ENCODE measurements at places on chromosomes 7 and 10.
A peak's percentile ranks its signal among the peaks of the same experiment; 100 is the strongest.

DNA sequence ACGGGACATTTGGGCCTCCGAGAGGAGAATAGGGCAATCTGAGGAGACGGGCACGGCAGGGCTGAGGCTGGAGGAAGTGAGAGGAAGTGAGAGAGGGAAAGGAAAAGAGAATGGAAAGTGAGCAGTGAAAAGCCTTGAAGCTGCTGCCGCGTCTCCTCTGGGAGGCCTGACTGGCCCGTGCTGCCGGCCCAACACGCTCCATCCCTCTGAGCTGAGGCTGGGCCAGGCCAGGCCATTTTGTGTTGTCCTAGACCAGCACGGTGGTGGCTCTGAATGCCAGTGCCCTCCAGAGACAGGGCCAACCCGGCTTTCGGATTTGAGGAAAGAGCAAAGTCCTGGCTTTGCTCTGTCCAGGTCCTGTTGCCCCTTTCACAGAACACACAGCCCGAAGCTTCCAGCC lies 361.1 kb upstream of the SHH start:
- no peak for DNase-seq

- no peak for DNase-seq
Measured at GRCh38 chr10:59079386-59080226, 96.8 kb upstream of the PHYHIPL start.

GRCh38 chr7:45873355-45873754 lies 473 bp upstream of the CCDC201 start:
- no peak for DNase-seq

GRCh38 chr7:25669961-25670841 lies 441.9 kb upstream of the NPVF start:
- no peak for DNase-seq

DNA sequence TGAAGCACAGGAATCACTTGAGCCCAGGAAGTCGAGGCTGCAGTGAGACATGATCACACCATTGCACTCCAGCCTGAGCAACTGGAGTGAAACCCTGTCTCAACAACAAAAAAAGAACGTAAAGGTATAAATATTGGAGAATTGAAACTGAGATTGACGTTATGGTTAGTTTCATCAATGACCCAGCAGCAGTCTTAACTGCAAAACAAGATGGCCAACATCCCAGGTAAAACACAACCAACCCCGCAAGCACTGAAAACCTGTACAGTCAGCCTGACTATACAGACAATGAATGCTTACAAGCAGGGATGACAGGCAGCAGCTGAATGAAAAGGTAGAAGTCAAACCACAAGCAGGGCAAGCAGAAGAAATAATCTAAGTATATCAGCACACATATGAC lies 34.7 kb downstream of the WAPL start:
- DNase-seq, result no peak

DNA sequence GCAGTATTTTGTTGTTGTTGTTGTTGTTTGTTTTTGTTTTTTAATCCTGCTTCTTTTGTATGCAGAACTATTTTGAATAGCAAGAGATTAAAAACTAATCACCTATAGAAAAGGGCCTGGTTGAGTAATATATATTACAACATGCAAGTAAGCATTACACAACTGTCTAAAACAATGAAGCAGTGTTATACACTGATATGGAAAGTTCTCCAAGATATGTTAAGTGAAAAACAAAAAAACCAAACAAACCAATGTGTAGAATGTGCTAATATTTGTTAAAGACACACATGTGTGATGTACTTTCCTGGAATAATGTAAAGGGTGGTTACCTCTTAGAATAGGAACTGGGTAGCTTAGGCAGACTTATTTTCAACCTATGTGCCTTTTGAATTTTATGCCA lies 117.4 kb downstream of the ZNF365 start:
- no peak for DNase-seq

DNA sequence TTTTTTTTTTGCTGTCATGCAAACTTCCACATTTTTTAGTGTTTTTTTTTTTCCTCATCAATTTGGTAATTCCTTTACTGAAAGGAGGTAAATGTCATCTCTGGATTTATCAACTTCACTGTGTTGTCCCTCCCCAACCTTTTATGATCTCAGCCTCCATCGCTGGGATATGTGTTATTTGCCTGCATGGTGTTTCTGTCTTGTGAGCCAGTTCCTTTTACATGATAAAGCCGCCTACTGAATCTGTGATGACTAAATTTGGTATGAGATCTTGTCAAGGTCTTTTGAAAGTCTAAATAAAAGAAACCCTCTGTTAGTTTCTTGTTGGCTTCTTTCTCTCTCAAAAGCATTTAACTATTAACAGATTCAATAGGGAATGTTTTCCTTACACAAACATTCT lies 39.3 kb downstream of the TAS2R41 start:
- no peak for DNase-seq

DNA sequence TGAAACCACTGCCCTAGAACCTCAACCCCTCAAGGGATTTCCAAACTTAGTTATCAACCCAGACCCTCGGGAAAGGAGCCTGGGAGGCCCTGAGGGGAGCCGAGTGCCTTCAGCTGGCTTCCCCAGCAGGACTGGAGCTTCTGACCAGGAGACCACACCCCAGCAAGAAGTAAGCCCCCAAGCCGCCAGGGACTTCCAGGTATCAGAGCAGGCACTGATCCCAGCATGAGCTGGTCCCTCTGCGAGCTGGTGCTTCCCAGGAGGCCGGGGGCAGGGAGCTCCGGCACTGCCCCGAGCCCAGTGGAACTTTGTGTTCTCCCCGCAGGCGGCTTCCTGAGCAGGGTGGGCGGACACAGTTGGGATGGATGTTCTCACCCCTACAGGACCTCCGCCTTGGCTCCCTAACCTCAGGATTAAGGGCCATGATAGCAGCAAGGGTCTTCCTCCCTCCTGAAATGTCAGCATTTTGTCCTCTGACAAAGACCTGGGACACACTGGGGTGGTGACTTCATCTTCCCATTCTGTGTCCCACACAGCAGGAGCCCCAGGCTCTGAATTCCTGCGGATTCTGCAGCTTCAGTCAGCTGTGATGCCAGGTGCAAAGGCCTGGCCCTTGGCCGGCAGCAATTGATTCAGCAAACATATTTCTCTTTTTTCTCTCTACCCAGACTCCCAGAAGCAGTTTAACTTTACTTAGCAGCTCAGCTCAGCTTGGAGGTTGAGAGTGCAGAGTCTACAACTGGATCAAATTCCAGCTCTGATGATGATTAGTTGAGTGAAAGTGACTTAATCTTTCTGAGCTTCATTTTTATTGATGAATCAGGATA lies 11.6 kb downstream of the ATP6V0E2 start:
- DNase-seq, result no peak

- DNase-seq, result no peak
Measured at GRCh38 chr7:47737601-47738000, 155.7 kb upstream of the TNS3 start.

GRCh38 chr10:17076626-17077345 lies 52.8 kb downstream of the CUBN start:
- DNase-seq, result no peak

DNA sequence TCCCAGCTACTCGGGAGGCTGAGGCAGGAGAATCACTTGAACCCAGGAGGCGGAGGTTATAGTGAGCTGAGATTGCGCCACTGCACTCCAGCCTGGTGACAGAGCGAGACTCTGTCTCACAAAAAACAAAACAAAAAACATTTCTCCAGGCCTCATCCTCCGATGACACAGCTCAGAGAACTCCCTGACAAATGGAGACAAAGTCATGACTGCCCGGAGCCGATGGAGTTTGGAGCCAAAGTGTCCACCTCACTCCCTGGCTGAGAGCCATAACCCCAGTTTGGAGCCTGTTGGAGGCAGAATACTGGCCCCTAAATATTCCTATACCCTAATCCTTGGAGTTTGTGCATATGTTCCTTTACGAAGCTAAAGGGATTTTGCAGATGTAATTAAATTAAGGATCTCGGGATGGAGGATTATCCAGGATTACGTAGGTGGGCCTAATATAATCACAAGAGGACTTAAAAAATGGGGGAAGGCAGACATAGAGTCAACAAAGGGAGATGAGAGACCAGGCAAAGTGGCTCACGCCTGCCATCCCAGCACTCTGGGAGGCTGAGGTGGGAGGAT lies 22.7 kb downstream of the SSC4D start:
- no peak for DNase-seq

DNA sequence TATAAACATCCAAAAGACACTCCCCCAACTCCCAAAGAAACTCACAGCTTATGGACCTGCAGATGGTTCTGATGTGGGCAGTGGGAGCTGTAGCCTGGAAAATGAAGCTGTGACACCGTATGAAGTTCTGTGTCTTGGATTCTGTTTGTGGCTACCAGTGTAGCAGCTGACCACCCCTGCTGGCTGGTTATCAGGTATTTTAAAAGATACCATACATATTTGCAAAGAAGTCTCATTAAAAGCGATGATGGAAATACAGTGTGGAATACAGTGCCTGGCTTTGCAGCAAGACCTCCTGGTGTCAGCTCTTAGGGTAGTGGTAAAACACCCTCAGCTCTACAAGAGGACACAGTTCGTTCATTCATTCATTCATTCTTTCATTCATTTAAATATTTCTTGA lies 194.3 kb upstream of the PRKCQ start:
- no peak for DNase-seq

GRCh38 chr7:36742911-36743775 lies 18.8 kb upstream of the AOAH start:
- DNase-seq, result no peak

DNA sequence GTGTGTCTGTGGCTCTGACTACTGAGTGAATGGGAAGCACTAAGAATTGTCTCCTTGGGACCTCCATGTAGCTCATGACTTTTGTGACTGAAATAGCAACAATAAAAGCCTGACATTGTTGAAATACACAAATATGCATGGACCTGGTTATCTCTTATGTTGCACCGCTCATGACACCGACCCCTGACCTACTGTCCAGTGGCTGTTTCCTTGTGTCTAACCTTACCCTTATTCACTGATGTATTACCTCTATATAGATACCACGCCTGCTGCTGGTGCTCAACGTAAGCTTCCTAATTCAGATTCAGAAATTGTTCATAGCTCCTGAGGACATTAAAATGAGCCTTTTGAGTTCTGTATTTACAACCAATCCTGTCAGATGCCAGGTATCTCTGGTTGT lies 243.4 kb upstream of the SEMA3C start:
- DNase-seq, result no peak

DNA sequence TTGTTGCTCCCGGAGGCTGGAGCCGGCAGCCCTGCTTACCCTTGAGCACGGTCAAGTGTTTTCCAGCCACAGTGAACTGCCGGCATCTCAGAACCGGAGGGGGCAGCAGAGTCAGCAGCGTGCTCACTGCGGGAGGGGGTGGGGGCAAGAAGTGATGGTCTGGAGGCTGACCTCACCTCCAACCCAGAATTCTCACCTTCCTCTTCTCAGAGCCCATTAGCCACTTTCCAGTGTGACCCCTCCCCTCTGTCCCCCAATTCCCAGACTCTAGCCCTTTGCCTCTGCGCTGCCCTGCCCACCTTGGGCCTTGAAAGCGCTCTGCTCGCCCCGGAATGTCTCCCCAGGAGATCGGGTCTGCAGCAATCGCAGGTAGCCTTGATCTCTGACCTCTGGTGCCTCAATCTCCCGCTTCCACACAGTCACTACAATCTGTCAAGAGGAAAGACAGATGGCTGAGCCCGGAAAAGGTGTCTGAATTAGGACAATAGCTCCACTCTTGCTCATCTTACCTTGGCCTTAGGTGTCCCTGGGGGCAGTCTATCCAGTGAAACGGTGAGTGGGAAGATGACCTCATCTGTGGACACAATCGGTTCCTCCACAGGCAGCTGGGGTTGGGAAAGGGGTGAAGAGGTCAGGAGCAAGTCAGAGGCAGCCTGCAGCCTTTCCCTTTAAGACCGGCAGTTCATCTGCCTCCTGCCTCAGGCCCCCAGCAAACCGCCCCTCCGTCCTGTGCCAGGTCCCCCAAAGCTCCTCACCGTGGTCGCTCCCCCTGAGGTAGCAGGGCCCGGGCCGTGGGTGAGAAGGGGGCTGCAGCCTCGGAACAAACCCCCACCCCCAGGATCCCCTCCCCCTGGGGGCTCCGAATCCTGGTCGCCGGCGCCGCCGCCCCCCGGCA lies 942 bp downstream of the TRAPPC14 start:
- no peak for DNase-seq

- no peak for DNase-seq
Measured at GRCh38 chr7:87831097-87831496, 45.1 kb downstream of the SLC25A40 start.

DNA sequence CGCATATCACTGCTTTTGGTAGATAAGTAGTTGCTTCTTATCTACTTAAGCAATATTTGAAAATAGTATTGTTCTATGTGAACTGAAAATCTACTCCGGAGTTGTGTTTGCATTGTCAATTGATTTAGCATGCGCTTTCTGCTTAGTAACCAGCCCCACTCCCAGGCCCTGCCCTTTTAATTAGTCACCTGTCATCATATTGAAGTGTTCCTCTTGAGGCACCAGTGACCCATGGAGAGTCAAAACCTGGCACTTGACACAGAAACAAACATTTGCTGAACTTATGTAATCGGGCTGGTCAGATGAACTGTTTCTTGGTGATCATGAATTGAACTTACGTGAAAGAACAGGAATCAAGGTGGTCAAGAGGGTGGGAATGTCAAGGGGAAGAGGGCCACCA lies 27.8 kb upstream of the CDHR3 start:
- no peak for DNase-seq

DNA sequence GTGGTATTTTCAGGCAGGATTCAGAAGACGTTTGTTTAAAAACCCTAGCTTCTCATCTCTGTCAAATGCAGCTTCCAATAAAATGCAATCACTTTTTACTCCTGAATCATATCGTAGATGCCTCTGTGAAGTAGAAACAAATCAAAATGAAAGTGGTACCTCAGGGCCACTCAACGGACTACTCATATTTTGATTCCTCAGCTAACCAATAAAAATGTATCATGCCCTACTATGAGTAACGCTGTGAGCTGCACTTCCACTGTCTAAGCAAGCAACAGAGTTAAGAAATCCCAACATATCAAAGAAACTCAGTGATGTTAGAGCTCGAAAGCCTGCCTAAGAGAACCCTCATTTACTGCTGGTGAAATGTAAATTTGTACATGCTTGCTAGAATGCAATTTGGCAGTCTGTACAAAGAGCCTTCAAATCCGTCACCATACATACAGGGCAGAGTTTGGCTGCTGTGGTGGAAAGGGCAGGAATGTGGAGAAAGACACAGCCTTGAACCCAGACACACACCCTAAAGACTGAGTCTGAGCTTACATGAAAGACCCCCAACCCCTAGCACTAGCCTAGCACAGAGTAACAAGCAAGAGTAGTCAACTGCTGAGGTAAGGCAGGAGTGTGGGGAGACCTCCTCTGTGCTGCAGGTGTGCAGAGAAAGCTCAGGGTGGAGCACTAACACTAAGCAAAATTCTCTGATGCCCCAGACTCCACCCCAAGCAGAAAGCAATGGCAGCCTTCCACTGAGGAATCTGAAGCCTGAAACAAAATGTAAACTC lies 151.5 kb downstream of the ANK3 start:
- DNase-seq, result peak; percentile 36

- no peak for DNase-seq
Measured at GRCh38 chr10:78365694-78366093, 332.0 kb downstream of the RPS24 start.
